SJSA1 (cell line): ENCODE measurements at places on chromosomes 3 and 15. TPM values are rescaled to one million over a fixed set of nuclear protein-coding genes. Genes with fewer than 3 reads are reported as not detected.

The BBS4 gene
- 14.4 and 18.5 TPM in 2 replicates for total RNA-seq

- no peak for DNase-seq
Observed at GRCh38 chr3:33062866-33063265, 34.1 kb downstream of the GLB1 start.

DNA sequence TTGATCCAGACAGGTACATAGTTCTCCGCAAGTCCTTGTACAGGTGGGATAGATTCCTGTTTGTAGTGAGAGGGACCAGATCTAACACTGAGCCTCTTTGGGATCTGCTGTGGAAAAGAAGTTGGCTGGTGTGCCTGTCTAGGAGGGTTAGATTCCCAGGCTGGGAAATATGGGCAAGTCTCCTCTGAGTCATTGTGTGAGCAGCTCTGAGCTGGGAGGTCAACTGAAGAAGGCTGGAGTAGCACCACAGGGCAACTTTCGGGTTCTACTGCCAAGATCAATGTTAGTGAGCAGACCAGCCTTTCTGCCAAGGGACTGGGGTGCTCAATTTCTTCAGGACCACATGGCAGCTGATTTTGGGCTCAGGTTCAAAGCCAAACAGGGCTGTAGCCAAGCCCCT is 33.4 kb downstream of the CLDN1 start:
- no peak for DNase-seq

DNA sequence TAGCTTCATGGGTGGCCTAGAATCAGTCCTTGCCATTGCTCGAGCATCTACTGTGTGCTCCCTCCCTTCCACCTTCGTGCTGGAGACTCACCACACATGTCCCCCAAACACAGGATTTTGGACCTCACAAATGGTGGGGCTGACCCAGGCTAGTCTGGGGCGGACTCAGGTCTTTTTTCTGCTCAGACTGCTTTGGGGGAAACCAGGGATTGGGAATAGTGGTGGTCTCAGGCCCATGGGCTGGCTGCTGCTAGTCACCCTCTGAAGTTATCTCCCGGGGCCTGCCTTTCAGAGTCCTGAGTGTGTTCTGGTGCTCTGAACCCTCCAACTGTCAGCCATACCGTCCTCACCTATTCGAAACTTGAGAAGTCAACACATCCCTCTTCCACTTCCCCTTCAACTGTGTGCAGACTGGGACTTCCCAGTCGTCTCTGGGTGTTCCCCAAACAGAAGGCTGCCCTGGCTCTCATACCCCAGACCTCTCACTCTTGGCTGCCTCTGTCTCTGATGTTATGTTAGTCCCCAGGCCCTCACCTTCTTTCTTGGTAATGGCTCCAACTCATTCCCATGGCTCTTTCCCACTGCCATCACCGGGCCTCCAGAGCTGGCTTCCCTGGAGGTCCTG is 46.0 kb downstream of the PPCDC start:
- no peak for DNase-seq

The THBS1 gene
- 332 and 499 TPM in 2 replicates for total RNA-seq

DNA sequence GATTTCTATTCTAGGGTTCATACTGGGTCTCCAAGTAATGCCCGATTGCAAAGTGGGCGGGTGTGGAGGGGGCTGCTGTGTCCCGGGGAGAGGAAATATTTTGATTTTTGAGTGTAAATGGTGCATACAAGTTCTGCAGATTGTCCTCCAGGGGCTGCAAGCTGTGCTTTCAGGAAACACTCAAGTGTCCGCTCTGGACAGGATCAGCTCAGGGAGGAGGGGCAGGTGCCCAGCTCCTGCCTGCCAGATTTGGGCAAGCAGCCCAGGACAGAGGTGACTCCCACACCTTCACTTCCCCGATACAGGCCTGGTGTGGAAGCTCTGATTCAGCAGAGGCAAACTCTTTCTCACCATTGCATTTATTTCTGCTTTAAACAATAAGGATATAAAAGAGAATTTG is 142.7 kb downstream of the ALDH1A2 start:
- no peak for DNase-seq

- DNase-seq = no peak
Observed at GRCh38 chr3:64870876-64871646, 183.3 kb upstream of the ADAMTS9 start.

The TMEM266 gene
- 0.21 and 1.4 TPM in 2 replicates for total RNA-seq

- no peak for DNase-seq
Observed at GRCh38 chr3:64655160-64655559, 32.6 kb downstream of the ADAMTS9 start.

The ADAMTS7 gene
- 1.6 and 2.8 TPM in 2 replicates for total RNA-seq

DNA sequence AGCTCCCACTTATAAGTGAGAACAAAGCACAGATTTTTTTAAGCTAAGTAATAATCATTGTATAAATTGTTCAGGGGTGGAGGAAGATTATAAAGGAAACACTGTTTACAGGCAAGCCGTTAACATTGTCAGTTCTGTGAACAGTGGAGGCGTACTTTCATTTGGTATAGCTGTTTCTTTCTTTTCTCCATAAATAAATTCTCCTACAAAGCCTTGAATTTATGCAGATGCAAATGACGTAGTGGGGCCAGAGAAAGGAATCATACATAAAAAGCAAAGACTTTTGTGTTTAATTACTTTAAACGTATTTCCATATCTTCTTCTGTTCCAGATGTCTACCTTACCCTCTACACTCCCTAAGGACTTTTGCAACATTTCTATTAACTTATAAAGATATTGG is 914.9 kb downstream of the ZPLD1 start:
- DNase-seq = no peak

- DNase-seq = no peak
Observed at GRCh38 chr15:55008421-55008820, 188.3 kb downstream of the RSL24D1 start.

GRCh38 chr3:157626817-157627216 is 123.6 kb upstream of the VEPH1 start:
- DNase-seq = no peak

DNA sequence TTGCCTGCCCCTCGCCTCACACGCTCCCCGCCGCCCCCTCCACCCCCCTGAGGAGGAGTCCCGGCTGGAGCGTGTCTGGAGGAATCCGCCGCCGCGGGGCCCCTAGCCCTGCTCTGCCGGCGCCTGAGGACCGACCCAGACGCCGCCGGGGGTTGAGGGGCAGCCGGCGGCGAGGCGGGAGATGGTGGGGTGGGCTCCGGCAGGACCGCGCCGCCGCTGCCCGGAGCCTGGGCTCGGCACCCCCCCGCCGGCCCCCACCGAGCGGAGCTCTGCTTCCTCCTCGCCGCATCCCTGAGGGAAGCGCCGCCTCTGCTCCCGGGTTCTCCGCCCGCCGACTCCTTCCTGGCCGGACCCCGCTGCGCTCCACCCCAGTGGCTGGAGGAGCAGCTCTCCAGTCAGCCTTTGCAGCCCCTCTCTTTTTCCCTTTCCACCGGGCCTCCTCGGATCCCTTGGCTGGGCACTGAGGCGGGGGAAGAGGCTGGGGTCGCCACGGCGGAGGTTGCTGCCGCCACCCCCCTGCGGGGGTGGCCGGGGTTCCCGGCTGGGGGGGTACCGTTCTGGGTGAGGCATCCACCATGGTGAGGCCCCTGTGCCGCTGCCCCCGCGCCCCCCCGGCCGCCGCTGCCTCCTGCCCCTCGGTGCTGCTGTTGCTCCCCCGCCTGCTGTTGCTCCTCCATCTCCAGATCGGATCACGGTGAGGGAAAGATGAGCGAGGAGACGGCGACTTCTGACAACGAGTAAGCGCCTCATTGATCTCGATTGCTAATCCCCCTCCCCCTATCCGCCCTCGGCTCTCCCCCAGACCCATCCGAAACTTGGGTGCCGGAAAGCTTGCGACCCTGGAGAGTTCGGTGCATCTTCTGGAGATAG is at the start of gene SPRED1:
Gene SPRED1 (plus strand): TSS at position 356 of the 870 bp plus-strand sequence. CDS start 350 bp downstream, at position 706.
- no peak for DNase-seq

GRCh38 chr3:127671523-127672428 is 976 bp upstream of the ABTB1 start:
- DNase-seq = no peak

The NR1I2 gene
- 0.08 TPM in 1 of 2 replicates, not detected in the other for total RNA-seq

GRCh38 chr3:149589332-149589731 is 68.5 kb downstream of the WWTR1 start:
- DNase-seq = no peak

The CCDC39 gene
- total RNA-seq = not detected in 2 replicates

- no peak for DNase-seq
Observed at GRCh38 chr15:85412066-85412465, 31.7 kb downstream of the AKAP13 start.

DNA sequence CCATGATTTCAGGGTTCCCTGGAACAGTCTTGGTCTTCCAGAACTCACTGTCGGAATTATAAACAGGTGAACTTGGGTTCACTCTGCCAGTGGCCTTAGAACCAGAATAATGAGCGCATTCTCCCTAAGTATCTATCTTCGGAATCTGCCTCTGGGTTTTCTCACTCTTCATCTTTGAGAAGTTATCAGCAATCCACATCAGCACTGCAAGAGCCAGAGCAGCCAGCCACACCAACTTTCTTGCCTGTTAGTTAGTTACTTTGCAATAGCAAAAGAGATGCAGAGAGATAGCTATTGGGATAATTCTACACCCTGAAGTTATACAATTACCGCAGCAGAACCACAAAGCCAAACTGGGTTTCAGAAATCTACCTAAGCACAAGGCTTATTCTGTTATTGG is 25.8 kb downstream of the GLB1 start:
- DNase-seq = no peak

DNA sequence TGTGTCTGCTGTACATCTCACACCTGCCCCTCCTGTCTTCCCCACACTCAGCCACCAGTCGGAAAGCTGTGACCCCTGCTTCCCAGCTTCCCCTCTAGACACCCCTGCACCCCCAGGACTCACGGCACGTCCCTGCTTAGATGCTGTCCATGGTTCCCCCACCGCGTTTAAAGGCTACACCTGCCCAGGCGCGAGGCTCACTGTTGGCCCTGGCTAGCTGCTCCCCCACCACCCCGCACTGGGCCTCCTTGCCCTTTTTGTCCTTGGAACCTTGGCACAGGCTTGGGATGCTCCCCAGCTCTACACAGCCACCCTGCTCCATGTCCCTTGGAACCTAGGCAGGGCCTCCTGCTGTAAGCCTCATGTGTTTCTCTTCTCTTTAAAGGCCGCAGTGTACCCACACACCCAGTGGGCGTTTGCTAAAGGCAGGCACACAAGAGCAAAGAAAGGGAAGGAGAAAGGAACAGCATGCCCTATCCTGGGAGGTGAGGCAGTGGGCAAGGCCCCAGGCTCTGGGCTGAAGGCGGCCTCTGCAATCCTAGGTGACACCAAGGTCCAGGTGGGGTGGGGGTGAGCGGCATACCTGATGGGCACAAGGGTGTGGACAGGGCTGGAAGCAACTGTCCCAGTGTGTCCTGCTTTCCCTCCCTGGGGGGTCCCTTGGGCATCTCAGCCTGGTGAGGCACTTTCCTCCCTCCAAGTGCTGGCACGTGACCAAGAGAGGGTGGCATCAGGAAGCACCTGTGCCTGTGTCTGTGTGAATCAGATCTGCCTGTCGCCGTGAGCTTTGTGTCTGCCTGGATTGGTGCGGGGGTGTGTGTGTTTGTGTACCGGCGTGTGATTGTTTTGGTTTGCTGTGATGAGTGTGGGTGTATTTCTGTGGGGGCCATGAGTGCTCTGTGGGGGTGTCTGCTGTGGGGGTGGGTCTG is 54.4 kb downstream of the TPRA1 start:
- DNase-seq = no peak

DNA sequence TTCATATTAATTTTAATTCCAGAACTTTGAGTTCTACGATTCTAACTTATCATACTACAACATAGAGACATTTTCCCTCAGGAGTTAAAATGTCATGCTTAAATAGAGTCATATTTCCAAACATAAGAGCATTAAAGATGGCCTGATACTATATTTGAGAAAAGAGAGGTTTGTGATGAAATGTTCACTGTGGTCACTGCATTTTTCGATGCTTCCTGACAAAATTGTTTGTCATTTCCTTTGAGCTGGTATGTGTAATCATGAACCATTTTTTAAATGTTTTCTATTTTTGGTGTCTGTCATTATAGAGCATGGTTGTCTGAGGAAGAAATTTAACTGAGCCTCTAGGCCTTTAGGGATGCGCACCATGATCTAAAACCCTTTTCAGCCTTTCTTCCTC is 721.4 kb upstream of the NR2F2 start:
- no peak for DNase-seq

DNA sequence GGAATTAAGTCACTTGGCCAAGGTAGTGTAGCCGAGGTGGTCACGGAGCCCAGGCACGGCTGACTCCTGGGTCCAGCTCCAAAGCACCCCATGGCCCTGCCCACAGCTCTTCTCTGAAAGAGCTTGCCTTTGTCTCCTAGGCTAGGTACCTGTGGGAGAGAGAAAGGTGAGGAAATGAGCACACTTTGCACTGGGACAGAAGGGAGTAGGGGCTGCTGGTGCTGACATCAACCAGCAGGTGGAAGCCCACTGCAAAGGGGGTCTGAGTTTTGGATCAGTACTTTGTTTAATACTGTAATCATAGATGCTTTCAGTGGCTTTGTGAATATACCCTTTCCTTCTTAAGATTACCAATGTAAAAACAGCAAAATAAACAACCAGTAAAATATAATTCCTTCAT is 128.3 kb upstream of the EIF1B start:
- DNase-seq = no peak

- DNase-seq = no peak
Observed at GRCh38 chr3:149895339-149895738, 75.4 kb downstream of the PFN2 start.

- DNase-seq = no peak
Observed at GRCh38 chr15:77421370-77421700, 647 bp downstream of the HMG20A start.

- DNase-seq = no peak
Observed at GRCh38 chr3:136195258-136196063, 674 bp downstream of the MSL2 start.

GRCh38 chr3:23365066-23365465 is 161.9 kb downstream of the UBE2E2 start:
- DNase-seq = no peak

DNA sequence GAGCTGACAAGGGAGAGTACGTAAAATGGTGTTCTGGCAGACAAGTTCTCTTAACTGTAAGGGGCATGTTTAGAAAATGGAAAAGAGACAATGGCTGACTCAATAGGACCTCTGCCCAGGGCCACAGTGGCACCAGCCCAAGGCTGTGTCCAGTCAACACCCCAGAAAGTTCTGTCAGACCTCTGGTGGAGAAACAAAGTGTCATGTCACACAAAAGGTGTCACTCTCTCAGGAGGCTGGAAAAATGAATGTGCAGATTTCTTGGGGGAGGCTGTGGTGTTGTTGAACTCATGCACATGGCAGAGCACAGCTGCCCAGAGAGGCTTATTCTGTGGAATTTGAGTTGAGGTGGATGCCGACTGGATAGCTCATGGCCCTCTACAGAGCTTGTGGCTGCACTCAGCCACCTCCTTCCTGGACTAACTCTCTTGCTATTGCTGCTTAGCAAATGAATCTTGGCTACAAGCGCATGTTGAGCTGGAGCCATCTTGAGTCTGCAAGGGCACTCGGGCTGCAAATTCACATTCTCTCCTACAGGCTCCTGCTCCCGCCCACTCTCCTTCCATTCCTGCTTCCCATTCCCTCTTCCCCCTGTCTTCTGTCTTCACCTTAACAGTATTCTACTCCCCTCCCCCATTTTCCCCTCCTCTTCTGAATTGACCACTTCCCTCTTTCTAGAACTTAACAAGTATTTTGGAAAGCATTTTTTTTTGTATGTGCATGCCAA is 55.8 kb upstream of the SLC7A14 start:
- no peak for DNase-seq

- peak; percentile 83 for DNase-seq
Observed at GRCh38 chr3:71537211-71537611, 46.3 kb downstream of the FOXP1 start.

- DNase-seq = no peak
Observed at GRCh38 chr15:77507143-77507897, 86.6 kb downstream of the HMG20A start.

- DNase-seq = no peak
Observed at GRCh38 chr15:88622605-88622975, 1.4 kb downstream of the AEN start.

The C2CD4A gene
- total RNA-seq = not detected in 2 replicates

The ALG3 gene
- 26.4 and 30.1 TPM in 2 replicates for total RNA-seq

The ILDR1 gene
- not detected in 2 replicates for total RNA-seq

The TNIK gene
- total RNA-seq = 0.16 and 0.47 TPM in 2 replicates
